Iris pigment epithelial cell (primary cell): ENCODE measurements at places on chromosomes 16 and 17.

DNA sequence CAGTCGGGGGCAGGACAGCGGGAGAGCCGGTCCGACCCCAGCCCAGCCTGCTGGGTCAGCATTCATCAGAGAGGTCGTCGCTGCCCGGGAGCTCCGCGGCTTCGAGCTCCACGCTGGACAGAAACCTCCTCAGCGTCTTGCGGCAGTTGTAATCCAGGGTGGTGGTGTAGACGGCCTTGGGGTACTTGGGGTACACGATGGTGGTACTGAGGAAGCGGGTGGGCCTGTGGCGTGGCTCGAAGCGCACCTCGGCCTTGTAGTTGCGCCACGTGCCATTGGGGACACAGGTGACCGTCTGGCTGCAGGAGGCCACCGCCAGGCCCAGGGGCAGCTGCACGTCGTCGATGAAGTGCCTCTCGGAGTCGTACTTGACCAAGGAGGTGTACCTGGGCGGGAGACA lies 90.5 kb upstream of the RPH3AL start:
- DNase-seq: no peak

DNA sequence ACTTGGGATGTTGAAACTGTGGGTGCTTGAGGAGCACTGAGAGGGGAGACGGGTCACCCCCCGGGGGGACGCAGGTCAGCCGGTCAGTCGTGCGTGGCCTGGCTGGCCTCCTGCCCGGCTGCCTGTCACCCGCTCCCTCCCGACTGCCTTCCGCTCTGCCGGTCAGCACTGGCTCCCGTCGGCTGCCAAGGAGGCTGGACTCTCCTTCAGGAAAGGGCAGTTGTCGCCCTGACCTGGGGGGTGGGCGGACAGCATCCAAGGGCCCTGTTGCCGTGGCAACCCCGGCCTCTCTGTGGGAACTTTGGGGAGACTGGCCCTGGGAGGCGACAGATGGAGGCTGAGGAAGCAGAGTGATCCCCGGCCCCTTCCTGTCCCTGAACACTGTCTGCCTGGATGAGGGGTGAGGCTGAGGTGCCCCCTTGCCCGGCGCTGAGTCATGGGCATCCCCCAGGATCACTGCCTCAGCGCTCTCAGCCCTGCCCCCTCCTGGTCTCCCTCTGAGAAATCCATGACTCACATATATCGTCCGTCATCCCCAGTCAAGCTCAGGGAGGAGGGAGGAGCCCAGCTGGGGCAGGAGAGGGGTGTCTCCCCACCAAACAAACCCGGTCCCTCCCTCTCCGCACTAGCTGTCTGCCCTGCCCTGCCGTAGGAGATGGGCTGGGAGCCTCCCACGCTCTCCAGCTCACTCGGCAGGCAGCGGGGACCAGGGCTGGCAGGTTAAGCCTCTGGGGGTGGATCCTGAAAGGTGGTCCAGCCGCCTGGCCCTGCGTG lies at the start of gene ADGRG1:
TSS of gene ADGRG1 (plus strand) at position 623 of the 774 bp plus-strand sequence. CDS start 21,658 bp downstream, outside the sequence.
- DNase-seq: peak; percentile 95

DNA sequence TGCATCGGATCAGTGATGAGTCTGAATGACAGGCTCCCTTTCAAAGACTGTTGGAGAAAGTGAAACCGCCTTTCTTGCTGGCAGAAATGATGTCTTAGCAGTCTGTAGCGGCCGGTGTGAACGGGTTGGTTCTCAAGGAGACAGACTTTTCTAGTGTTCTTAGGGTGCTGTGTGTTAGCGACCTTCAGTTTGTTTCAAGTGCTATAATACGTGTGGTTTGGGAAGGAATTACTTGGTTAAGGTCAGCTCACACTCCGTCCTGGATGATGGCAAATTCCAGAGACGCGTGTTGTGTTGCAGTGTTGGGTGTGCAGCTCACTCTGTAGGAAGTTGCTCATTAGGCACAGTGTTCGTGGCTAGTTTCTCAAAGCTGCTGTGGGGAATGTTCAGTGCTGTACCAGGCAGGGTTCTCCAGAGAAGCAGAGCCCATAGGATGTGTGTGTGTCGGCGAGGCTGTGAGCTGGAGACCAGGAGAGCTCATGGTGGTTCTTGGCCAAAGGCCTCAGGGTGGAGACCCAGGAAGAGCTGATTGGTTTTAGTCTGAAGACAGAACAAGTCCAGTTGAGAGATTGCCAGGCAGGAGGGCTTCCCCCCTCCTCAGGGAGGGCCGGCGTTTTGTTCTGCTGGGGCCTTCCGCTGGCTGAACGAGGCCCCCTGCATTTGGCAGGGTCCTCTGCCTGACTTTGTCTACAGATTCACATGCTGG lies 37.6 kb downstream of the ZNF750 start:
- no peak for DNase-seq

- DNase-seq: peak; percentile 64
Measured at GRCh38 chr17:78568494-78569115, 8.6 kb downstream of the DNAH17 start.

DNA sequence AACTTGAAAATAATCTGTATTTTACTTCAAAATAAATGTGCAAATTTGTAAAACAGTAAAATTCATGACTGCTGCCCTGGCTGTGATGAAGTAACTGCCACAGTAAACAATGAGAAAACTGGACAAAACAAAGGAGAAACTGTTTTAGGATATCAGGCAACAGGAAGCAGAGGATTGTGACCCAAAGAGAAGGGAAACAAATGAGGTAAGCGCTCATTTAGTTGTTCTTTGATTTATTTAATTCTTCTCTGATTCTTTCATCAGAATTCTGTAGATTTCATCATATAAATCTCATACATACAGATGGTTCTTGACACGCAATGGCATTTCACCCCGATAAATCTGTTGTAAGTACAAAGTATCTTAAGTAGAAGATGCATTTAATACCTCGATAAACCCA lies 198.1 kb upstream of the AXIN2 start:
- no peak for DNase-seq

- peak; percentile 47 for DNase-seq
Measured at GRCh38 chr16:4288148-4288921, 15.5 kb upstream of the TFAP4 start.

DNA sequence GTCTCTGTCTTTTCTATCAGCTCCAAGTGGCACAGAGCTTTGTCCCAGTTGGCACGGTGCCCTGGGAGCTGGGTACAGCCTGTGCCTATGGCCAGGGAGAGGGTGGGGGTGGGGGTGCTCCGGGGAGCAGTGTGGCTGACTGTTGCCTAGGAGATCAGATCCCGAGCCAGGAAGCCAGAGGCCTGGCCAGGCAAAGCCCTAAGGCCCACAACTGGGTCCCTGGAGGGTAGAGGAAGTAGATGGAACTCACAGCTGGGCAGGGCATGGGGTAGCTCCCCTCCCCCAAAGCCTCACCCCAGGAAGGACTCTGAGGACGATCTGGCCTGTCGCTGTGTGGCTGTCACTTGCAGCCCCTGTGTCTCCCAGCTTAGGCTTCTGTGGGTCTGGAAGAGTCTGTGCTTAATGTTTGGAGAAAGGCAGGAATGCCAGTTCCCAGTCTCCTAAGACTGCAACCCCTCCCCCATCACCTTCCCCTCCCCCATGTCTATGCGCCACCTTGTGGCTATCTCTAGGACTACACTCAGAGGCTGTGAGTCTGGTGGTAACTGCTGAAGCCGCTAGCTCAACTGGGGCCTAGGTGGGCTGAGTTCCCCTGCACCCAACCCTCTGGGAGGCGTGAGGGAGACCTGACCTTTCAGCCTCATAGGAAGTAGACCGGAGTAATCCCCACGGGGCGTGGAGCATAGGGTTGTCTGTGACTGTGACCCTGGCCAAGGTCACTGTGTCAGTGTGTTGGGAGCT lies 12.6 kb downstream of the THRA start:
- no peak for DNase-seq

- no peak for DNase-seq
Measured at GRCh38 chr17:79841369-79842135, 2.3 kb upstream of the CBX4 start.

DNA sequence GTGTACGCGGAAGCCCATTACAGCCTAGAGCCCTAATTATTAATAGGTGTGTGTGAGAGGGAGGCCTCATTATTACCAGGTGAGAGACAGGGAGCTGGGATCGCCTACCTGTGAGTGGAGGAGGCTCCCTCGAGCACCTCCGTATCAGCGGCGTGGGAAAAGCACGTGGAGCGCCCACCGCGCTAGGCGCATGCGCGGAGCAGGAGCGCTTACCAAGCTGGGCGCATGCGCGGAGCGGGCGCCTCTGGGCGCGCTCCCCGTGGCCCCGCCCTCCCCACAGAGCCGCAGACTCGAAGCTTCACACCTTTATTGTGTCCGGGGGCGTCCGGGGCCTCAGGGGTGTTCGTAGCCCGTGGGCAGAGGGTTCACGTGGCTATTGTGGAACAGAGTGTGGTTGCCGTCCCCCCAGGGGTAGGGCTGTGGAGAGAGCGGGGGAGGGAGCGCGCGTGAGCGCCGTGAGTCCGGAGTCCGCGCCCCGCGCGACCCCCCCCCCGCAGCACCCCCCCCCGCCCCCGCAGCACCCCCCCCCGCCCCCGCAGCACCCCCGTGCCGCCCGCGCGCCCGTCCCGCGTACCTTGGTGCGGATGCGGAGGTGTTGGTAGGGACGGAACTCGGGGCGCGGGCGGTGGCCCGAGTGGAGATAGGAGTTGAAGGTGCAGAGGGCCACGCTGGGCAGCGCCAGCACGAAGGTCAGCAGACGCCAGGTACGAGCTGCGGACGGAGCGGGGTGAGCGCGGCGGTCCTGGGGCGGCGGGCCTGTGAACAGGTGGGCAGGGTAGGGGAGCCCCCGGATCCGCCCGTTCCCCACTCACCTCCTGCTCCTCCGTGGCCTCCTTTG lies 500 bp downstream of the COX6A2 start:
- DNase-seq: no peak

DNA sequence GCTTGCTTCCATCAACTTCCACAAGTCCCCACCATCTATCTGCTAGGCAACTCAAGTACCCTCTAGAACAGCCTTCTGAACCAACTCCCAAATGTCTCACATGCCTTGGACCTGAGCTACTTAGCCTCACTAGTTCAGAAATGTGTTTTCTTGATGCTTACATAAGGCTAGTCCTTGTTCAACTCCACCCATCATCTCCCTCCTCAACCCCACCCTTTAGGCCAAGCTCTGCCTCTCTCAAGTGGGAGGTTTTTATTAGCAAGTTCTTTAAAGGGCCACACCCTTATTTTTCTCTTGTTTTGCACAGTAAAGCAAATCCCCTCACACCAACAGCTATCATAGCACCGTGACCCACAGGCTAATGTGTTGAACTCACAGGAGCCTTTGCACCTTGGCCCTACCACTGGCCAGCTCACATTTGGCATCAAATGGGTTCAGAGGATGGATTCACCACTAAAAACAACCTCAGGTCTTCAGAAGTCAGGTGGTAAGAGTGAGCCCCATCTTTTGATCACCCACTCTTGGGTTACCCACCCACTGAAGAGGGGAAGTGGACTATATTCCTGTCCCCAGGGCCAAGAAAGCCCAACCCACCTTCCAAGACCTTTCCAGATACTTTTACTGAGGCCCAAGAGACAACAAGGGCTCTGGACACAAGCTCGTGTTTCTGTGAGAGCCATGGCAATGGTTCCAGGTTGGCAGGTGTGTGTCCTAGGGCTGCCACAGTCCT lies 12.2 kb downstream of the PIK3R5 start:
- DNase-seq: no peak

- peak; percentile 34 for DNase-seq
Measured at GRCh38 chr16:48609652-48610029, 339 bp downstream of the N4BP1 start.

- peak; percentile 59 for DNase-seq
Measured at GRCh38 chr17:65074778-65075250, 18.3 kb upstream of the GNA13 start.

DNA sequence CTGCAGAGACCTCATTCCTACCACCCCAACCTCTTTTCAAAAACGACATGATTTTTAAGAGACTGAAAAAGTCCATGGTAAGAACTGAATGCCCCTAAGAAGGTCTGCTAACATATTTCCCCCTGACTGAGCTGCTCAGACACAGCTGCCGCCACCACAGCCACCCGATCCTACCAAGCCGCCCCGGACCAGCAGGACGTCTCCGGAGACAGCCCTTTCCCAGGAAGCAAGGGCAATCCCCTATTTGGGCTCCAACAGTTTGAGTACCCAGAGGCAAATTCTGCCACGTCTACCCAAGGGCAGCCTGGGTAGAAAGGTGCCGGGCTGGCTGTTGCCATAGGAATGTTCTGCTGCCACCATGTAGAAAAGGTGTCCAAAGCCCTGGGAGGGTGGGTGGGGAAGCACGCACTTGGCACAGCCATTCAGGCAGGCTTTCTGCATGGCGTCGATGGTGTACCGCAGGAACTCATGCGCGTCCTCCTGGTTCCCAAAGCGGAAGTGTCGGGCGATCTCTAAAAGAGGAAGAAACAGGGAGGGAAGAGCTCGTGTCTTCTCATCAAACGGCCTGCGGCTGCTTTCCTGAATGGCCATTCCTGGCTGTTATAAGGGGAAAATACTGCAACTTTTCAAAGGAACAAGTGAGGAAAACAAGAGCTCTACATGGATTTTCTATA lies 13.6 kb downstream of the USP36 start:
- no peak for DNase-seq

- no peak for DNase-seq
Measured at GRCh38 chr17:49723423-49723822, 15.7 kb upstream of the SLC35B1 start.

DNA sequence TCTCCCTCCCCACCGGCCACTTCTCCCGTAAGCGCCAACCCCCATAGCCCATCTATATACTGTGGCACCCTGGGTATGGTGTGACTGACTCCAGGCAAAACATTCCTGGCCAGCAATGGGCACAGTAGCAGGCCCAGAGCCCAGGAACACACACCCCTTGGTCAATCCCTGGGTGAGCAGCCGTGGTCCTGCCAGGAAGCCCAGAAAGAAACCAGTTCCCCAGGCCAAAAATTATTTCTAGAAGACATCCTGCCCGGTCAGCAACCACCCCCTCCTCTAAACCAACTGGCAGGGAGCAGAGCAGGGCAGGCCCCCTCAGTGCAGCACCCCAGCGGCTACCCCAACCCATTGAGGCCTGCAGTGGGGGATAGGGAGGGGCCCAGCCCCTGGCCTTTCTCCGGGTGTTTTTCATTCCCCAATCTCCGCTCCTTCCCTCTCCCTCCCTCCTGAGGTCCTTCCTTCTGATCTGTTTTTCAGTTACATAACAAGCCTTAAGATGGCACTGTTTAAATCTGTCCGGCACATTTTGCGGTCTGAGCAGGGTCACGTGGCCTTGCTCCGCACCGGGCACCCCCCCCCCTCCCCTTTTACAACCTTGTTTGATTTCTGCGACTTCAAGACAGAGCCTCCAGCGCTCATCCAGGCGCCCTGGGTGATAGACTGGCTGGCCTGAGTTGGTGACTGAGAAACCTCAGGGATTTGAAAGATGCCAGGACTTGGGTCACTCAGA lies 2.0 kb downstream of the NPTX1 start:
- DNase-seq: no peak

- no peak for DNase-seq
Measured at GRCh38 chr17:78532311-78532710, 44.9 kb downstream of the DNAH17 start.

DNA sequence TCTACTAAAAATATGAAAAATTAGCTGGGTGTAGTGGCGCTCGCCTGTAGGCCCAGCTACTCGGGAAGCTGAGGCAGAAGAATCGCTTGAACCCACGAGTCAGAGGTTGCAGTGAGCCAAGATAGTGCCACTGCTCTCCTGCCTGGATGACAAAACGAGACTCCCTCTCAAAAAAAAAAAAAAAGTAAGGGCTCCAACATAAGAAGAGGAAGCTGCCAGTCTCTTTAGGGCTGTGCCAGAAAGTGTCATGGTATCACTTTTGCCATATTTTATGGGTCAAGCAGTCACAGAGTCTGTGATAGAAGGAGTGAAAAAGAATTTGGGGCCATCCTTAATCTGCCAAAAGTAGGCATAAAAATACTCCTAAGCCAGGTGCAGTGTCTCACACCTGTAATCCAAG lies 1.4 kb upstream of the PIPOX start:
- DNase-seq: no peak

- DNase-seq: no peak
Measured at GRCh38 chr17:71395901-71396300, 724.9 kb upstream of the SOX9 start.
